ENCODE measurements at places on chromosomes 6 and 20.

DNA sequence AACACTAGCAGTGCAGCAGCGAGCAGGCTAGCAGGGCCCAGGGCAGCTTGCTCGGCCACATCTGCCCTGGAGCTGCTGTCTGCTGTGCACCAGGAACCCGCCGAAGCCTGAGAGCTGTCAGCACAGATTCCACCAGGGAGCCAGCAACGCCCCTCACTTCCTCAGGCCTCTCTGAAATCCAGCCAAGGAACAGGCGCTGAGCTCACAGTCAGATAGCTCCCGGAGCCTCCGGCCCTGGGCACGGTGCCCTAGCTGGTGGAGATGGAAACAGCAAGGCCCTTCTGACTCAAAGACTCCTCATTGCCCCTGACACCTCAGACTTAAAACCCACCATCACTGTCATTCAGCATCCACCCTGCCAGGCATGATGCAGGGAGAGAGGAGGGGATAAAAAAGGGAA lies 839.4 kb downstream of the MAFB start:
- no peak for DNase-seq

DNA sequence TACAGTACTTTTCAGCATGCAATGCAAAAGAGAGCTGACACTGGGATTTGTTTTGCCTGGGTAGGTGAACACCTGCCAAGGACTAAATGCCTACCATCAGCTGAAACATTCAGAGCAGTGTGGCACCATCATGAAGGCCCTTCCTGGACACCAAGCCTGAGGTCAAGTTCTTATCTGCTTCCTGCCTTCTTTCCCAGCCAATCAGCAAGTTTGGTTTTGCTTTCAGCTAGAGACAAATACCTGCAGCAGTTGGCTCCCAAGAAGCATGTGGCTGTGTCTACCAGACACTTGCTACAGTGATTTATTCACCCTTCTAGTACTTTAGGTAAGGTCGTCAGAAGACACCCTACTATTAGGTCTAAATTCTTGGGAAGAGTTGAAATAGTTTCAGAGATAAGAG lies 112.8 kb downstream of the TBX18 start:
- no peak for DNase-seq

- DNase-seq = no peak
Measured at GRCh38 chr20:34941226-34941625, 14.4 kb downstream of the GSS start.

- DNase-seq = no peak
Measured at GRCh38 chr20:25402583-25402982, 4.9 kb upstream of the GINS1 start.

- DNase-seq = no peak
Measured at GRCh38 chr6:92339936-92340640, 1079.3 kb downstream of the EPHA7 start.

DNA sequence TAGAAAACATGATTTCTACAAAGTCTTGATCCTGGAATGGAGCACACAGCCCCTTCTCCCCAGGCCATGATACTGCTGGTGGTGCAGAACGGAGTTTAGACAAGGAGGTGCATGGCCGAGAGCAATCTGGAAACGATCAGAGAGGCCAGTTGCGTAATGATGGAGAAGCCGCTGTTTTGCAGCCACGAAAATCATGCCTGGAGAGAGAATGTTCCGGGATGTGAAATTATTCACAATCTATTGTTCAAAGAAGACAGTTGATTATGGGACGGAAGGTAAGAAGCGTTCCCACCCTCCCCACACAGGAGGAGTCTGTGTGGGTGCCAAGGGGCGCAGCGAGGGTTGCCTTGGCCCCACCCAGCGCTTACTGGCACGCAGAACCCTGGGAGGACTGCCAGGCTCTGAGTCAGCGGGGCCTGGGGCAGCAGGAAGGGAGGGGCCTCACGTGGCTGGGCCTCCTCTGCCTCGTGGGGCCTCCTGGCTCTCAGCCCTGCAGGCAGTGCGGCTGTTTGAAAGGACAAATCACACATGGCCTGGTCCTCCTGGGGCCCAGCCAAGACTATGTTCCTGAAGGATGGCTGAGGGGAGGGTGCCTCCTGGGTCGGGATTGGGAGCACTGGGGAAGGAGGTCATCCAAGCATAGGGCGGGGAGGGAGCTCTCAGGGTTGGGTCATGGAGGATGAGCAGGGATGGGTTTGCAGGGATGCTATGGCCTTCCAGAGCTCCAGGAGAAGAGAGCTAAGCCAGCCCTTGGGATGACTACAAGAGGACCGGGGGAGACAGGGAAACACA lies 8.7 kb upstream of the AP5S1 start:
- DNase-seq = peak; percentile 88

DNA sequence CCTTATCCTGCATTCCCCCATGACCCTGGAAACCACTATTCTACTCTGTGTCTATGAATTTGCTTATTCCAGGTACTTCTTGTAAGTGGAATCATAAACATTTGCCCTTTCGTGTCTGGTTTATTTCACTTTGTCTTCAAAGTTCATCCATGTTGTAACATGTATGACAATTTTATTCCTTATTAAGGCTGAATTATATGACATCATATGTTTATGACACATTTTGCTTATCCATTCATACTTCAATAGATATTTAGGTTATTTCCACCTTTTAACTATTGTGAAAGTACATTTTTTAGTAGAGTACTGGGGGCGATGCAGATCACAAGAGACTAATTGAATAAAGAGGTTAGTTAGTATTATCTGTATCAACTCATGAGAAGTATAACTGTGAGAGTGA lies 591.6 kb downstream of the UTRN start:
- DNase-seq = no peak

GRCh38 chr6:151112130-151112529 lies 127.6 kb upstream of the AKAP12 start:
- DNase-seq = no peak

GRCh38 chr6:78530208-78530607 lies 337.1 kb upstream of the IRAK1BP1 start:
- no peak for DNase-seq

DNA sequence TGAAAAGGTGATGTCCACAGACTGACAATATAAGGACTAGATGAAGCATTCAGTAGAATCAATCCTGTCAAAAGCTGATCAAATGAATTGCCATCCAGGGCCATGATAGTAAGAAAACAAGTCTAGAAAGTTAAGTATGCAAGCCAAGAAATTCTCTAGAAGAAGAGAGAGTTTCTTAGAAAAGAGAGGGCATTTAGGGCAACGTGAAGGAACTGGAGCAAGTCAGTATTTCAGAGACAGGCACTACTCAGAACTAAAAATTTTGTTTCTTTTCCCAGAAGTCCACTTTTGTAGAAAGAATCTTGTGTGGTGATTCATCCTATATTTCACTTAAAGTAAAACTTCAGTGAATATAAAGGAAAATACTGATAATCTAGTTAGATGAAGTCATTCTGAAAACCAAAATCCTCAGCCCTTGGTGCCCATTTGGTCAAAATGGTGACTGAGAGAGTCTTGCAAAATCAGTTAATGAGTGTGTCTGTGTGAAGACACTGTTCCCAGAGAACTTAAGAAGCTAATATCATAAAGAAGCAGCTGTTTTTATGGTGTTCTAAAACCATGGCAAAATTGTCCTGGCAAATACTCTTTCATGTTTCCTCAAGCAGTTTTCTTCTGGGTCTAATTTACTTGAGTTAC lies 82.2 kb downstream of the COL19A1 start:
- no peak for DNase-seq

GRCh38 chr20:50259705-50260478 lies 69.3 kb downstream of the CEBPB start:
- no peak for DNase-seq

DNA sequence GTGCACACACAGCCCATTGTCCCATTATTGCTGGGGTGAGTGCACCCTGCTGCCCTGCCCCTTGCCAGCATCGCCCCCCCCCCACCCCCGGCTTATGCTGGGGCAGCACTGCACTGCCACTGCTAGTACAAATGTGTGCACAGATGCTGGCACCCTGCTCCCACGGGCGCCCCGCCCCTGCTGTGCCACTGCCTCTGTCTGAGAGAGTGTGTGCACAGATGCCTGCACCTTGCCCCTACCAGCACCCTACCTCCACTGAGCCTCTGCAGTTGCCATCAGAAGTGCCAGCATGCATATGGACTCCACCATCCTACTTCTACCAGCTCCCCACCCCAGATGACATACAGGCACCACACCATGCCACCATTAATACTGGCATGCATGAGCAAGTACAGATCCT lies 454.6 kb upstream of the KHDRBS2 start:
- DNase-seq = no peak

DNA sequence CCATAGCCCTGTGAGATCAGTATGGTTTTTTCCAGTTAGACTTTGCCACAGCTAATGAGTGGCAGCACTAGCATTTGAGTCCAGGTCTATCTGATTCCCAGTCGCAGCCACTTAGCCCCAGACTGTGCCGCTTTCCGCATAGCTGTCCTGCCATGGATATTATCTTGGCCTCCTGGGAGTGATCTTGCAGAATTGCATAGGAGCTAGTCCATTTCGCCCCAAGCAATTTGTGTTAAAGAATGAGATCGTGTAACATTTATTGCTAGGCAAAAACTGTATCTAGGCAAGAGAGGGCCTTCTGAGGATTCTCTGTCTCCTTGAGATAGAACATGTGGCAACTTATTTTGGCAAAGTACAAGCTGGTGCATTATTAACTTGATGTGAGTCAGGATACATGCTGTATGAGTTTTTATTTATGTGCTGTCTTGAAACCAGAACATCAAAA lies 74.2 kb downstream of the EZR start:
- DNase-seq = no peak

- peak; percentile 10 for DNase-seq
Measured at GRCh38 chr20:62285722-62286121, 17.1 kb upstream of the ADRM1 start.

DNA sequence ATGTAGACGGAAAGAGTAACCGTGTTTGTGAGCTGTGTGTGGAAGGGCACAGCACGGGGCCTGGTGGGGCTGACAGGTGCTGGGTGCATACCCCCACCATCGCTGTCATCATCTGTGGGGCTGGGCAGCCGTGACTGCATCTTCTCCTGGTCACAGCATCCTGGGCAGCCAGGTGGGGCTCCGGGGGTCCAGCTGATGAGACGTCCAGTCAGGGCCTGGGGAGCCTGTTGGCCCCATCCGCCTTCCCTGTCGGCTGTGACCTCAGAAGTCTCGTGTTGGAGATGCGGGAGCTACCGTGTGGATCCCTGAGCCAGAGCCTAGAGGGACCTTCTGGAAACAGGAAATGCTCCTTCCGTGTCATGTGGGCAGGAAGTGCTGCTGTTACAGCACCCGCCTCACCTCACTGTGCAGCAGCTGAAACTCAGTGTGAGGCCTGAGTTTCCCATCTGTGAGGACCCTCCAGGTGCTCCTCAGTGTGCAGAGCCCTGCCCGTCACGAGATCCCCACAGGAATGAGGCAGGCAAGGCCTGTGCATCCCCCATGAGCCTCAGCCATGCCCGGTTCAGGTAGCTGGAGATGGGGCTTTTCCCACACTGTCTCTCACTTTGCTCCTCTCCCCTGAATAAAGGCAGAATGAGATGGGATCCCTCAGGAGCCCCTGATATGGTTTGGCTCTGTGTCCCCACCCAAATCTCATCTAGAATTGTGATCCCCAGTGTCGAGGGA lies 108.7 kb downstream of the ERMARD start:
- no peak for DNase-seq

DNA sequence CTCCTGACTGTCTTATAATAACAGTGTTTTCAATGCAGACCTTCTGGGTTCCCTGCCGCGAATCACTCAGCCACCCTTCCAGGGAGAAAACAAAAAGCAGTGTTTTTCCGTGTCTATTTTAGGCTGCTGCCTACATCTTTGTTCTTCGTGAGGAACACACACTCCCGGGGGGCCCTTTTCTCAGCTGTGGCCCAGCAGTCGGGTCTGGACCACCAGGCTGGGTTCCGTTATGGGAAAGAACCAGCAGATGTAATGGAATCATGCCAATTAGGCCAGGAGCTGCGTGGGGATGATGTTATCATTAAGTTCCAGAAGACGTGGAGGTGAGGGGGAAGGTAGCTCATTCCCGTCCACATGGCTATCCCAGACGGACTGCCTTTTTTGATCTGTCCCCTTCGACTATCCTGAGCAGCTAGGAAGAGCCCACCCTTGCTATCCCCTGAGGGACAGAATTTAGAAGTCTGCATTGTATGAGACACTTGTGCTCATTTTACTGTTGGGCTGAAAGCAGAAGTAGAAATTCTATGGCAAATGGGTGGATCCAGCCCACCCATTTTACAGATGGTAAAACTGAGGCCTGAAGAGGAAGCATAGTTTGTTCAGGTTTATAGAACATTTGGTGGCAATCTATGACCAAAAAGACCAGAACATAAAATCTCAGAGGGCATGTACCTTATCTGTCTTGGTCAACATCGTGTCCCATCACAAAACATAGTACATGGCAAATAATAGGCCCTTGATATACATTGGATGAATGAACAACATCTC lies 54.5 kb downstream of the KCNB1 start:
- no peak for DNase-seq

GRCh38 chr20:58584881-58585752 lies 66.0 kb upstream of the STX16 start:
- DNase-seq = no peak

DNA sequence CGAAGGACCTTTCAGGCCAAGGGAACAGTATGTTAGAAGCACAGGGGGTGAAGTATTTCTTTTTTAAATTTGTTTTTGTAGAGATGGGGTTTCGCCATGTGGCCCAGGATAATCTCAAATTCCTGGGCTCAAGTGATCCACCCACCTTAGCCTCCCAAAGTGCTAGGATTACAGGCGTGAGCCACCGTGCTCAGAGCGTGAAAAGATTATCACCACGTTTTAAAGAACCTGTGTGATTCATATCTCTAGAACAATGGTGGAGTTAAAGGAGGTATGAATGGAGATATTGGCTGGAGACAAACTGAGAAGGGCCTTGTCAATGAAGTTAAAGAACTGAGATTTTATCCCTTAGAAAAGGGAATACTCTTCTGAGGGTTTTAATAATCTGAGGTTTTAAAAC lies 9.7 kb downstream of the ASF1A start:
- no peak for DNase-seq

DNA sequence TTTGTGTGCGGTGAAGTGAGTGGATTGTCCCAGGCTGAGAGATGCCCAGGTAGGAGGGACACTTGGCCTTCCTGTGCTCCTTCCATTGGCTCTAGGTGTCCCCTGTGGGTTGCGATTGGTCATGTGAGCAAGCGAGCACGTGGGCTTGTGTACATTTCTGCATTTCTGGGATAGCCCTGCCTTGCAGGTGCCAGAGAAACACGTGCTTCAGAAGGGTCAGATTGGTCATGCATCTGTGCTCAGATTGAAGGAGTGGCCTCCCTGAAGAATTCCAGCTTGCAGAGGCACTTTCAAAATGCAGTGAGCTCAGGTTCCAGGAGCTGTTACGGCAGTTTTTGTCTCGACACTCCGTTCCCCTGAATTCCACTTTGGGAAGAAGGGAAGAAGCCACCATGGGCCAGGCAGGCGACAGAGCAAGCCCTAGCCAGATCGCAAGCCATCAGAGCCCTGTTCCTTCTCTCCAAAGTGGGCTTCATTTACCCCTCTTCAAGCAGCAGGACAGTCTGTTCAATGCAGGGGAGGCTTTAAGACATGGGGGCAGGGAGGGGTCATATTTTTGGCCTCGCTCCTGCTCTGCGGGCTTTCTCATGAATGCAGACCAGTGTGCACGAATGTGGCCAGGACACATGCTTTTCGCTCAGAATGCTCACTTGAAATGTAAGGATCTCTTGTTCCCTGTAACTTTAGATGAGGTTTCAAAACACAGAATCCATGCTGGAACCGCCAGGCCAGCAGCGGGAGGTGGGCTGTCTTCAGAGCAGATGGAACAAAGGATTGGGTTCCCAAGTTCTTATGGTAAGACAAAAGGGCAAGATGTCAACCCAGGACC lies 78.6 kb upstream of the AKAP12 start:
- DNase-seq = peak; percentile 88
